Stimulated activated CD8-positive, alpha-beta memory T cell treated with anti-CD3 and anti-CD28 coated beads, Interleukin-2, amount 100 ng/mL, for 1 hour (primary cell): ENCODE measurements at places on chromosomes 4 and X.

DNA sequence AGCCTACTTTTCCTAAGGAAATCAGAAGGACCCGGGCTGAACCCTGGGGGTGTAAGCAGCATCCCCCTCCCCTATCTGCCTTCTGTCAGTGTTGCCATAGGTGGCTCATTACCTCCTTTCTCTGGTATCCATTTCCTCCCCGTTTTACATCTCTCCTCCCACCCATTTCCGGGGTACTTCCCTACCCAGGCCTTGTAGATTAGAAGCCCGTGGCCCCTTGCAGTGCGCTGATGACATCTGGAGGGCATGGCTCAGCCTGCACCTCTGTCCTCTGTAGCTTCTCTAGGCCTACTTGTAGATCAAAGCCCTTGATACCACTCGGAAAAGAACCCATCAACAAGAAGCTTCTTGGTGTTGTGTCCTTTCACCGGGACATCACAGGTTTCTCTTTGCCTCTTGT, 71.8 kb downstream of the NBDY start:
- no peak for DNase-seq

GRCh38 chrX:23776363-23776762, 6.6 kb upstream of the SAT1 start:
- DNase-seq = no peak

- no peak for DNase-seq
Measured at GRCh38 chrX:28324321-28324721, 262.9 kb upstream of the IL1RAPL1 start.

DNA sequence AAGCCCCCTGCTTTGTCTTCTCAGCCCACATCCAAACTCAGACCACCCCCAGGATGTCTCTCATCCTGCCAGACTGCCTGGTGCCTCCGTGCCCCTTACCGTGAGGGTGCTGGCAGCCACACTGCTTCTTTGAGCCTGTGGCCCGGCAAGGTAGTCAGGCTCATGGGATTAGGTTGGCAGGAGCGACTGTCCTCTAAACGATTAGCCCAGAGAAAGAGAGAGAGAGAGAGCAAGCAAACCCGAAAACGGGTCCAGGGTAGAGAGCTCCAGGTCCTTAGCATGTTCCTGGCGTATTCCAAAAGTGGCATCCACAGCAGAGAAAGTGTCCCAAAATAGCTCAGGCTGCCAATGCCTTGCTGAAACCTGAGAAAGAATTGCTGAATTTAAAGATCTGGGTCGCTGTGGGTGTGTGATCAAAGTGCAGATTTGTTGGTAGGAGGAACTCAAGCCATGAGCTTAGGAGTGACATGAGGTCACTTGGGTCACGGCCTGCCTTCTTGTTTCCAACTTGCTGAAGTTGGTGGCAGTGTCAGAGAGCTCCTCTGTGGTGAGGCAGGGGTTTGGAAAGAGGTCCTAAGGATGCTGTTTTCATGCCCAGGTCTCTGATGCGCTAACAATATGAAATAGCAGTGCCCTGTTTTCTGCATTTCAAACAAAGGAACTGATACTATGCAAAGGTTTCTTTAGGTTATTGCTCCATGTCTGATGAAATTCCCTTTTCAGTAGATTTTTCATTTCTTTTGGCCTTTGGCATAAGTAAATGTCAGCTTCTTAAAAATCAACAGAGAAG, 81.6 kb downstream of the RTL9 start:
- no peak for DNase-seq

- DNase-seq = no peak
Measured at GRCh38 chrX:102610905-102611304, 11.6 kb downstream of the ARMCX5 start.

- DNase-seq = no peak
Measured at GRCh38 chr4:103719830-103720207, at the start of gene TACR3. Gene TACR3, minus strand, starts transcription at chr4:103719985. Its CDS starts 310 bp downstream, at chr4:103719675.

DNA sequence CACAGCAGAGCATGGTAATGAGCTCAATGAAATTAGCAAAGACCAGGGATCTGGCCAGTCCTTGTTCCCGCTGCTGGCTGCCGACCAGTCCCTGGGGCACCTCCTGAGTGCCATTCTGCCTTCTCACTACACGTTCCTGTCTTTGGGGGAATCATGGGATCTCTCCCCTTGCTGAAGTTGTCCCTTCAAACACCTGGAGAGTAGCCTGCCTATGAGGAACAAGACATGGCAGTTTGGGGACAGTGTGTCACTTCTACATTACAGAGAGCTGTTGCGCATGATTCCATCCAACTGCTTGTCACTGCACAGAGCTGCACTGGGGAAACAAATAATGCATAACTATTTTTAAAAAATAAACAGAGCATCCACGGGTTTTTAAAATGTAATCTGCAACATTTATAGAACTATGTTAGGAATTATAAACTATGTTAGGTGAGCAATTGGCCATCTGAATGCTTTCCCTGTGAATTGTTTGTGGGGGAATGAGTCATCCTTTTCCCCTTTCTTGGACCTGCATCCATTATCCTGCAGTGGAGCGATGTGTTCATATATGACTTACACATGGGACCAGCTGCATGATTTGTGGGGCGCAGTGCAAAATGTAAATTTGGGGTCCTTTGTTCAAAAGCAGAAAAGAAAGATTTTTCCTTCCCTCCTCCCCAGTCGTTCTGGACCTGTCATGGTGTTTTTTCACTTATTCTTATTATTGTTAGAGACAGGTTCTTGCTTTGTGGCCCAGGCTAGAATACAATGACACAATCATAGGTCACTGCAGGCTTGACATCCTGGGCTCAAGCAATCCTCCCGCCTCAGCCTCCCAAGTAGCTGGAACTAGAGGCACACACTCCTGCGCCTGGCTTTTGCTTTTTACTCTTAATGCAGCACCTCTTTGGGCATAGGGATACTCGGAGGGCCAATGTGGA, 115.0 kb upstream of the TBL1X start:
- no peak for DNase-seq

- DNase-seq = no peak
Measured at GRCh38 chrX:65488495-65488894, 46.1 kb downstream of the LAS1L start.

DNA sequence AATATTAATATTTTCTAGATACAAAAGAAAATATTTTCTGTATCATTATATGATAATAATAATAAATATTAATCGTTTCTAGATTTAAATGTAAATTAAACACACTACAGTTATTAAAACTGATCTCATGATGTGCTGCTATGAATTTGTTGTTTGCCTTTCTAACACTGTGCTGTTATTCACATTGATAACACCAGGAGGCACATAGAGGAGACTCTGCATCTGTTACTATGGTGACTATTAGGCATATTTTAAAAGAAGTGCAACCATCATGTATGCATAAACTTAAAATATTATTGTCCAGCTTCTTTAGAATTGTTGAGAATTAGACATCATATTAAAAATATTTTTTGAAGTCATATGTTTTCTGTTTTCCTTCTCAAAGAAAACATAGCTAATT, 11.8 kb upstream of the PDGFC start:
- no peak for DNase-seq

DNA sequence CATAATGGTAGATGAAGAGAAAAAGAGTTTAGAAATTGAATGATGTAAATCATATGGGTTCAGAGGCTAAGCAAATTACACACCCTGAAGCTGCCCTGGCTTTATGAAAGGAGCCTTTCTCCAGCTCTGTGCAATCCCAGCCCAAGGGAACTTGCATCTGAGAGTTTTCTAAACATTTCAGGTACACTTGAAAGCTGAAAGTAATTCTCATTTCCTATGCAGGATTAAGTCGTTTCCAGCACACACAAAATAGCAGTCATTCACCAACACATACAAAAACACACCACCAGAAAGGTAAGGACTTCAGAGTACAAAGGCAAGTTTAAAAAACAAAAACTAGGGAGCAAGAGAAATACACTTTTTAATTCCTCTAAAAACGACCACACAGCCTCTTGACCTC, 1.7 kb downstream of the PDGFC start:
- DNase-seq = no peak

DNA sequence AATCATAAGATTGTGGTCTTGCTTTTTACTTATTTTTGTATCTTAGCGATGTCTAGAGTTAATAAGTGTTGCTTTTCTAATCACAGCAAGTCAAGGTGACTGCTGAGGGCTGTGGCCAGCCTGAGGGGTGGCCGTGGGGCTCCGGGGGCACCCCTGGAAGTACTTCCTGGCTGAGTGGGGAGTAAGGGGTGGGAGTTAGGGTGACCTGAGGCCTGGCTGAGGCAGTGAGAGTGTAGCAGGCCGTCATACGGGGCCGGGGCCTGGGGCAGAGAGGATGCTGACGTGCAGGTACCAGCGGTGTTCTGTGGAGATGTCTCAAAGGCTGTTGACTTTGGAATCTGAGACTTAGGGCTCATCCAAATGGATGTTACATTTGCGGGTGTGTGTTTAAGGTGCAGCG, 29.3 kb downstream of the PIGG start:
- no peak for DNase-seq

- no peak for DNase-seq
Measured at GRCh38 chr4:157804986-157805385, 367.8 kb downstream of the GASK1B start.

DNA sequence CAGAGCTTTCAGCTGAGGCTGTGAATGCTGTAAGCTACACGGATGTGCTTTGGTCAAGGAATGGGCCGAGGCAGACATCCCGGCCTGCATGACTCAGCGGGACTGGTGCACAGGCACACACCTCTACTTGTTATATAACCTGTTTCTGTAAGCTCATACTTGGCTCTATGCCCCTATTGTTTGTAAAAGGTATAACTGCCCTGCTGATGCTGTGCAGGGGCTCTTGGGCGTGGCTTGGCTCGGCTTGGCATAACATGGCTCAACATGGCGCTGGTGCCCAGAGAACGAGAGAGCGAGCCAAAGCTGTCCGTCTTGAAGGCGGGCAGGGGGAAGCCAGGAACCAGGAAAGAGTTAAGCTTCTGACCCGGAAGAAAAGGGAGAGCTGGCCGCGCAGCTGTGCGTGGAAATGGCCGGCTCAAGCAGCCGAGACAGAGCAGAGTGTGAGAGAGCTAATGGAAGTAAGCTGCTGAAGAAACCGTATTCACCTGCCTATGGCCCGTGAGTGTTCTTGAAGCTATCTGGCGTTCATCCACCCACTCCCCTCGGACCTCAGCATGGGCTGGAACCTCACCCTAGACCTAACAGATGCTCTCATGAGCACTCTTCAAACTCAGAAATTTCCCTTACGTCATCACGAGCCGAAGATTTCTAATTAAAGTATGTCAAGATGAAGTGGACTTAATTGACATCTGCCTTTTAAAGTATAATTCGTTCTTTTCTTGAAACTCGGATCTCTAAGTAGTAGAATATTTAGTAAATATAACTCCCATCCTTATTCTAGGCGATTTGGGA, 286.3 kb upstream of the AGA start:
- no peak for DNase-seq

- DNase-seq = no peak
Measured at GRCh38 chrX:1778817-1779216, 164.0 kb downstream of the ASMT start.

GRCh38 chr4:13881892-13882291, 254.4 kb upstream of the BOD1L1 start:
- DNase-seq = no peak

DNA sequence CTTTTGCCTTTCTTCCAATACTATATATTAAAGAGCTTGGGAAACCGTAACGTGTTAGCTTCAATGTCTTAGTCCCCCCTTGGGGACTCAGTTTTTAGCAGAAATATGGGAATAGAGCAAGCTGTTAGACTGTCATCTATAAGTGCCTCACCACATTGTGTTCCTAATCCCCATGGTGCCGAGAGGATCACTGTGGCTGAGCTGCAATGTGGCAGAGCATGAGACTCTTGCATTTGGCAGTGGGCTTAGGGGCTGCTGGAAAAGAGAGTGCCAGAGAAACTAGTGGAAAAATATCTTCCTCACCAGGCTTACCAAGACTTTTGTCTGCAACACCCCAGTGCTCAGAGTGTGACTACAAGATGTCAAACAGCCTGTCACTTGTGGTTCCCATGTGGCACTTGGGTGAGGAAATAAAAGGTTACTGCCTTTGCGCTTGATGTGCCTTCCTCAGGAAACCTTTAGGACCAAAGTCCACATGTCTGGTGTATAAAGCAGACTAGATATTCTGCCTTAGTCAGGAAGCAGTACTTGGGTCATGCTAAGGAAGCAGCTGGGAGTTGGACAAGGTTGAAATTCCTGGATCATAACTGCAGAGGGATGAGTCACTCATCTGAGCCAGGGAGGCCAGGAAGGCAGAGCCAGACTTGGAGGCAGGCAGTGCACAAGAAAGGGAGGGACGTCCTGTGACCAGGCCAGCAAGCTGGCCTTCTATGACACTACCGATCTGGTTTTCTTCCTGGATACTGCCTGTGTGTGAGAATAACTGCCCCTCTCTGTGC, 9.7 kb upstream of the MAGEA4 start:
- no peak for DNase-seq

DNA sequence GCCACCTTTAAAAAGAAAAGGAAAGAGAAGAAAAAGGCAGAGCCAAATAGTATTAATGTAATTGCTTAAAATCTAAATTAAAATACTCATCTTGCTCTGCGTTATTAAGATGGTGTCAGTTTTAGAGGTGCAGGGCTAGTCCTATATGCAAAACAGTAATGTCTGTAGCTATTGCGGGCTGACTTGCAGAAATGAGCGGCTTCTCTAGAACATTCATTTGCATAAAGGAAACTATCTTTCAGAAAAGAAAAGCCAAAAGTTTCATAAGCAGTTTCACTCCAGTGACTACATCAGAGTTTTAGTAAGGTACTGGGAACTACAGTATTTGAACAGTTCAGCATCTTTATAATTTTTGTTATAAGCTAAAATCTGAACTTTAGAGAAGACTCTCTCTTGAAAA, 6.0 kb downstream of the SMAD1 start:
- no peak for DNase-seq

GRCh38 chrX:106802063-106802387, 448 bp upstream of the TBC1D8B start:
- DNase-seq = no peak

GRCh38 chr4:108031427-108032083, 41.9 kb downstream of the HADH start:
- DNase-seq = no peak

DNA sequence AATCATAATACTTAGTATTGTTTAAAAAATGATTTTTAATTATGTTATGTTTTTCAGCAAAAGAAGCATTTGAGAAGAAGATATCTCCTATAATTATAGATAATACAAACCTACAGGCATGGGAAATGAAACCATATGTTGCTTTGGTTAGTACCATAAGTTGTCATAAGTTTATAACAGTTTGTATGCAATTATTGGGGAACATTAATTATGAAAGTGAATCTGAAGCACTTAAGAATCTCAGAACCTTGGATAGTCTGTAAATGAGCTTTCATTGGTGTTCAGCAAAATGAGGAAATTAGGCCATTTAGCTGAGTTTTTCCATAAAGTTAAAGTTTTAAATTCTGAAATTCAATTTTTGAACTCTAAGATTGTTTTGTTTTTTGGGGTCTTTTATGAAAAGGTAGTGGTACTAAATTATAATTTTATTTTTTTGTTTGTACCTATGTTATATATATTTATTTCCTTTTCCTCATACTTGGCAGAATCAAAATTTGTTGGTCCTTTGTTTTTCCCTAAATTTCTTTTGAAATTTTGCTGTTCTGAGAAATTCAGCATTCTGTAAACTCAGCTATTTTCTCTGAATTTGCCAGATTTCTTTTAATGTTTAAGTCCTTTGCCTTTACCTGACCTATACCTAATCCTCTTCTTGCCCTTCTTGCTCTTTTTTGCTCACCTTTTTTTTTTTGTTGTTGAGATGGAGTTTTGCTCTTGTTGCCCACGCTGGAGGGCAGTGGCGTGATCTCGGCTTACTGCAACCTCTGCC, 55.6 kb downstream of the N4BP2 start:
- no peak for DNase-seq
